HFF-Myc (cell line): ENCODE measurements at places on chromosomes 4 and X.

DNA sequence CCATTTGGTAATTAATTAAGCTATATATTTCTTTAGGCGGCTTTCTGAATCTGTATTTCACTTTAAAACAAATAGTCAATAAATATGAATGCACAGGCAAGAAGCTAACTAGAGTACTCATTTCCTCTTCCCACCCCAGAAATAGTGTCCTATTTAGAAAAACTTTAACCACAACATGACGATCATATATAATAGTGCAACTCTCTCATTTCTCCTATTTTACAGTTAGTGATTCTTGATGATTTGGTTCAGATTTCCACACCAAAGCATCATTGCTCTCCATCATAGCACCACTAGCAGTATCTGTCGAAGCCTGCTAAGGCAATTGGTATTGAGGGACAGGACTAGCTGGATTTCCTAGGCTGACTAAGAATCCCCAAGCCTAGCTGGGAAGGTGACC lies 184.0 kb upstream of the GALNTL6 start:
- no peak for DNase-seq

DNA sequence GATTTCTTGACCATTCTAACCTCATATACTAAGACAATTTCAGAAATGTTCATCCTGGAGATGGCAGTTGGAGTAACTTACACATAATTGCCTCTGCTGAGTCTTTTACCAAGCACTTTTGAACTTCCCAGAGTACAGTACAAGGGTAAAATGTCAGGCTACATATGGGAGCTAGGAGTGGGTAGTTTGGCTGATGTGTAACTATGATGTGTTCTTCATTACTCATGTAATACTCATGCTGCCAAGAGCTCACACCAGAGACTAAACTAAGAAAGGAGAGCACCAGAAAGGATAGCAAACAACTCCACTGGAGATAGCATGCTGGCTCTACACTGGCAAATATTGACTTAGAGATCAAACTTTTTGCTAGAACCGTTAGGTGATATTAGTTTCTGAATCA lies 194.0 kb downstream of the PDGFRA start:
- DNase-seq = no peak

- DNase-seq = no peak
Measured at GRCh38 chr4:86302830-86303229, 57.0 kb downstream of the MAPK10 start.

GRCh38 chrX:16119353-16120220 lies 3.8 kb upstream of the GRPR start:
- DNase-seq = no peak

DNA sequence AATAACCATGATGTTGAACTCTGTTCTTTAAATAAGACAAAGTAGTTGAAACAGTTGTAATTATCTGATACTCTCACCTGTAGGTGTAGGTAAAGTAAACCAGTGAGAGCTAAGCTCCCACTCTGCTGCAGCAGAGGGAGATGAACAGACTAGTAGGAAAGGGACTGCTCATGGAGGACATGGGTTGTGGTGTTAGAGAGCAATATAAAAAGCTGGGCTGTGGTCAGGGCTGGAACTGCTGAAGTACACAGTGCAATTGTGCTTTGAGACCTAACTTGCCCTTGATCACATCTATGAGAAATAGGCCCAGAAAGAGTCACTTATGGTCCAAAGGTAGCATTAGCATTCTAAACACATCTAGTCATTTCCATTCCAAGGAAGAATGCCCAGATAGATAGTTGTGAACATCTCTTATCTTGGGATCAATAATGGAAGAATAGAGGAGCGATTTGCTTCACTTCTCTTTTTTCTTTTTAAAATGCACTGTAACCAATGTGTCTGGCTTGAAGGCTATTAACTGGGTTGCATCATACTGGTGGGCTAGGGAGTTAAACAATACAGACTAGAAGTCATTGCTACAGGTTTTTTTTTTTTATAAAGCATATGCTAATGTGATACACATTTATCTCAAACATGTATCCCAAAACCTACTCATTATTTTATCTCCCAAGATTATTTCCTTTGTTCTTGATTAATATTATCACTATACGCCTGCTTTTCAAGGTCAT lies 251.3 kb upstream of the CENPE start:
- DNase-seq = no peak

DNA sequence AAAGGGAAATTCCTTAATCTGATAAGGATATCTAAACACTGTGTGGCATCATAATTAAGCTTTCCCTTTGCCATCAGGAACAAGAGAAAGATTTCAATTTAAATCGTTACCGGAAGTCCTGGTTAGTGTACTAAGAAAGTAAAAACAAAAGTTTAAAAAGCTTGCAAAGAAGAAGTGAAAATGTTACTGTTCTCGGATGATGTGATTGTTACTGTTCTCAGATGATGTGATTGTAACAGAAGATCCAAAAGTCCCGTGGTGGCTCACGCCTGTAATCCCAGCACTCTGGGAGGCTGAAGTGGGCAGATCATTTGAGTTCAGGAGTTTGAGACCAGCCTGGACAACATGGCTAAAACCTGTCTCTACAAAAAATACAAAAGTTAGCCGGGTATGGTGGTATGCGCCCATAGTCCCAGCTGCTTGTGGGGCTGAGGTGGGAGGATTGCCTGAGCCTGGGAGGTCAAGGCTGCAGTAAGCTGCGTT lies 62.5 kb downstream of the RGS12 start:
- no peak for DNase-seq

DNA sequence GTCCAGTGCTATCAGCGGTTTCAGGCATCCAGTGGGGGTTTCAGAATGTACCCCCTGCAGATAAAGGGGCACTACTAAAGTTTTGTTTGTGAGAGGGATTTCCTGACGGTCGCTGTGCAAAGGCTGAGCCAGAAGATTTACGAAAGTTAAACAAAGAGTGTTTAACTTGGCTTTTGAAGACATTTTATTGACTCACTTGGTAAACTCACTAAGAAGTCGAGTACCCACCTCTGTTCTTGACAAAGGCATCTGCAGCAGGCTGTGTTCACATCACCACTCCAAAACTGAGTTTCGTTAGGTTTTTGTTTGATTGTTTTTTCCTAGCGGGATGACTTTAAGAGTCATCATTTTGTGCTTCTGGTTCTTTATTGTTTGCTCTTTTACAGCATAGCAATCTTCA lies 143.9 kb upstream of the TBL1X start:
- DNase-seq = no peak

DNA sequence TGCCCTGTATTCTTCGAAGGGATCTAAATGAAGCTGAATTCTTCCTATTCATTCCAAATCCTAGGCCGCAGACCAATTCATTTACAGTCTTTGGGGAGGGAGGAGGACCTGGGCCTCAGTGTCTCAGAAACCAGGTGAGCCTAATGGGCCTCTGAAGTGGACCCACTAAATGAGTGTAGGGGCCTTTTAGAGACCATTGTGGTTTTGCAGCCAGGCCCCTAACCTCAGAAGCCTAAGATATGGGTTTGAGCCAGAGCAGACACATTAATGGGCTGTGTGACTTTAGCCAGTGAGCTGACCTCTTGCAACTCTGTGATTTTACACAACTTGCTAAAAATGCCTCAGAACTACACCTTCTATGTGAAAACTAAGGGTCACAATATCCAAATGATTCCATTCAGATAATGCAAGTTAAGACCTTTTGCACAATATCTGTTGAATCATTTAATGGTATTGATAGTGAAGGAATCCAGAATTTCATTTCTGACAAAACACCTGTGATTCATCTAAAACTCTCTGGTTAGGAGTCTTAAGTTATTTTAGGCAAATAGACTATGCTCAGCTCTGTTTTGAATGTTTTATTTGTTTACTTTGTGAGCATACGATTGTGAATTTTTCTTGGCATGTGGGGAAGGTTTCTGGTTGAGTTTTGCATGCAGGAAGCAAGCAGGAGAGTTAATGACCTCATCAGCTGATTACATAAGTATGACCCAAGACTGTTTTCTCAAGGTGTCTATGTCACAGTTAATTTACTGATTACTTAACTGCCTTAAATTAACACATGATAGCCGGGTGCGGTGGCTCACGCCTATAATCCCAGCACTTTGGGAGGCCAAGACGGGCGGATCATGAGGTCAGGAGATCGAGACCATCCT lies 75.0 kb downstream of the EVC start:
- DNase-seq = no peak

GRCh38 chr4:48665555-48666186 lies 114.4 kb downstream of the FRYL start:
- DNase-seq = no peak

- no peak for DNase-seq
Measured at GRCh38 chr4:81096566-81096965, 66.1 kb downstream of the BMP3 start.

DNA sequence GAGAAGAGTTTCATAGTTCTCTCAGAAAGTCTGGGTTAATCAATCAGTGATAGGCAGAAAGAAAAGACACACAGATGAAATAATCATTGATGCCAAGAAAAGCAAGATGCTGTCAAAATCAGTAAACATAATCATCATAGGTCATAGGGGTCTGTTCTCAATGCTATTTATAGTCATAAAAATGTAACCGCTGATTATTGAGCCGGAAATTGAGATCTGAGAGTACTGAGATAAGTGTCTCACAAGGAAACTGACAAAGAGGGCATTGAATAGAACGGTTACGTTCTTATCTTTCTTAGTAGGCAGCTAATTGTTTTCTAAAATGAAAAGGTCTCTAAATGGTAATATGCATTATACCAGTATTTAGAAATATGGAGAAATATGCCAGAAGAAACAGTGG lies 1686.1 kb upstream of the AGA start:
- DNase-seq = no peak

DNA sequence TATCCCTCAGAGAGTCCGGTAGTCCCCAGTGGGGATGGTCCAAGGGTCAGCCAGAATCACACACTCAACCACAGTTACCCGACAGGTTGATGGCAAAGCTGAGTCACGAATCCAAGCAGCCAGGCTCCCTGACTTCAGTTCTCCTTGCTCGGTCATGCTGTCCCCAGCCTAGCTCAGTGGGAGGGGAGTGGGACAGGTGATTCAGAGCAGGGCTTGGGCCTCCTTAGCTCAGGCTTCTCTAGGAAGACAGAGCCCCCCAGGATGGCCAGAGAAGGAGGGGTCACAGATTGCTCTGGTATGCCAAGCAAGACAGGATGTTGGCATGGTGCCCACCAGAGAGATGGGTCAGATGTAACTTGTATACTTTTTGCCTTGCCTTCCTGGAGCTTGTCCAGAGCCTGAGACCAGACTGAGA lies 66.5 kb downstream of the EFNB1 start:
- DNase-seq = no peak

DNA sequence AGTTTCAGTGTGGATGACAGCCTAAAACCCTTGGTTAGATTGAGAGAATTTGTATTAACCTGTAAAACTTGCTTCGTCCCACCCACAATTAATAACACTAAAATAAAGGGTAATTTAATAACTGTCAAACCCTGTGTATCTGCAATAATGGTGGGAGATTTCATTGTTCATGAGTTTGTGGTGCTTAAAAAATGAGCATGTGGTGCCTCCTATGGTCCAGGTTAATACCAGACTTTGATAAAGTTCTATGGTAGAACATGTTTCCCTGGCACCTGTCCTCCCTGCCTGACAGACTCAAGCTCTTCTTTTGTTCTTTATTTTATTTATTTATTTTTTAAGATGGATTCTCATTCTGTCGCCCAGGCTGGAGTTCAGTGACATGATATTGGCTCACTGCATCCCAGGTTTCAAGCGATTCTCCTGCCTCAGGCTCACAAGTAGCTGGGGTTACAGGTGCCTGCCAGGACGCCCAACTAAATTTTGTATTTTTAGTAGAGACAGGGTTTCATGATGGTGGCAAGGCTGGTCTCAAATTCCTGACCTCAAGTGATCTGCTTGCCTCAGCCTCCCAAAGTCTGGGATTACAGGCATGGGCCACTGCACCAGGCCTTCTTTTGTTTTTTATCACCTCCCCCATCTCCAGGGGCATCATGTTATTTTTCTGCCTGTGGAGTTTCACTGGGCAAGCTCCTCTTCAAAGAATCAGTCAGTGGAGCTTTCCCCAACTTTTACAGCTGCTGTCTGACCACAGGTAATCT lies 289.2 kb downstream of the NR3C2 start:
- DNase-seq = no peak

DNA sequence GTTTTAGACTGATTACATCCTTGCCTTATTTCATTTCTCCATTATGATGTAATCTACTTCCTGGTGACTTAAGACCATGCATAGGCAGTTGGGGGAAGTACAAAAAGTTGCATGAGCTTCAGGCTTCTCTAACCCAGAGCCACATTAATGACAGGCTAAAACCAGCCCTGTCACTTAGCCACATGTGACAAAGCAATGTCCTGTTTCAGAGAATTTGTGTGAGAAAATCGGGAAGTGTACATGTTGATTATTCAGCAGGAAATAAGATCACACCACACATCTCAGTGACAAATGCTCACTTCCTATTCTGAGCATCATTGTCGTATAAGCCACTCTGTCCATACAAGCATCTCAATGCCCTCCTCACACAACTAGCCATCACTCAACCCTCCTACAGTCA lies 98.5 kb upstream of the MAGEB16 start:
- DNase-seq = no peak

GRCh38 chr4:123338715-123339114 lies 57.9 kb upstream of the SPRY1 start:
- DNase-seq = no peak

GRCh38 chr4:25609976-25610375 lies 45.7 kb upstream of the SLC34A2 start:
- no peak for DNase-seq

DNA sequence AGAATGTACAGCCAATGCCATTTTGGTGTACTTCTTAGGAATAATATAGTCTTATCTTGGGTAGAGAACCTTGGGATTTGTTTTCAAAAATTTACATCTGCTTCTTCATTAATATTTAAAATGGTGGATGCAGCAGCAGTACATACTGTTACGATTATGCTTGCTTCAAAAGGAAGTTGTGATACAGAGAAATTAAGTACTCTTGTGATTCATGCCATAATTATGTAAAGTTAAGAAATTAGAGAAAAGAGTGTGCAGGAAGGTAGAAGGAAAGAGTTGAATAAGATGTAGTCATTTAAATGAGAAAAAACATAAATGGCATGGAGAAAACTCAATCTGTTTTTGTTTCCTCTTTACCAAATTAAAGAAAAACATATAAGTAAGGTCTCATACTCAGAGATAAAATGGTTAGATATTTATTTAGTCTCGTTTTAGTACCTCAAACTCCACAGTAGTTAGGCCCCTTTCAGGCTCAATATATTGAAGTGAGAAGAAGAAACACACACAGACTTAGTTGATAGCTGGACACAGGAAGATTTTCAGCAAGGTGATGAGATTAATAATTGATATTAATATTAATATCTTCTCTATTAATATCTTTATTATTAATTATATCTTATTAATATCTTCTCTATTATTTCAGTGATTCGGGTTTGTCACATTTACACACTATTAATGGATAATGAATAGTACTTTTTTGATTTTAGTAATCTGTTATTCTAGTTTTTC lies 70.1 kb upstream of the HPGD start:
- DNase-seq = no peak

DNA sequence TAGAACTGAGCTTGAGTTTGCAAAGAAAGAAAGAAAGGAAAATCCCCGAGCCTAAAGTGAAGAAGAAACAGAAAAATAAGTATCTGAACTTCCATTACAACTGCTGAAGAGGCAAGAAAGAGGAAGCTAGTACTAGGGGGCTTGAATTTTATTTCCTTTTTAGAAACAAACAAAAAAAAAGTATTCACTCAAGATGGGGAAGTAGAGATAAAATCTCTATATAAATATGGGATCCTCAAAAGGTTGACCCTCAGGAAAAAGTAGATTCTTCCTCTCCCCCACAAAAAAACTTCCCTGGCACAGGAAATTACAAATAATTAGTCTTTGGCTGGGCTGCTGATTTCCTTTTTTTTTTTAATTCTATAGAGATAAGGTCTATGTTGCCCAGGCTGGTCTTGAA lies 16.0 kb downstream of the LRBA start:
- no peak for DNase-seq
